M059J (cell line): ENCODE measurements at places on chromosomes 6 and 20.
A peak's percentile ranks its signal among the peaks of the same experiment; 100 is the strongest.

DNA sequence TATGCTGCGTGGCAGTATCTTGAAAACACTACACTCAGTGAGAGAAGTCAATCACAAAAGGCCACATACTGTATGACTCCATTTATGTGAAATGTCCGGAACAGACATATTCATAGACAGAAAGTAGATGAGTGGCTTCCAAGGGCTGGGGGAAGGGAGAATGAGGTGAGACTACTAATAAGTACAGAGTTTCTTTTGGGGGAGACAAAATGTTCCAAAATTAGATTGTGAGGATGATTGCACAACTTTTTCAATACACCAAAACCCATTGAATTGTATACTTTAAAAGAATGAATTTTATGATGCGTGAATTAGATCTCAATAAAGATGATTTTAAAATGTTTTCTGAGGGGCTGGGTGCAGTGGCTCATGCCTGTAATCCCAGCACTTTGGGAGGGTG is 9.2 kb upstream of the SPO11 start:
- no peak for DNase-seq

DNA sequence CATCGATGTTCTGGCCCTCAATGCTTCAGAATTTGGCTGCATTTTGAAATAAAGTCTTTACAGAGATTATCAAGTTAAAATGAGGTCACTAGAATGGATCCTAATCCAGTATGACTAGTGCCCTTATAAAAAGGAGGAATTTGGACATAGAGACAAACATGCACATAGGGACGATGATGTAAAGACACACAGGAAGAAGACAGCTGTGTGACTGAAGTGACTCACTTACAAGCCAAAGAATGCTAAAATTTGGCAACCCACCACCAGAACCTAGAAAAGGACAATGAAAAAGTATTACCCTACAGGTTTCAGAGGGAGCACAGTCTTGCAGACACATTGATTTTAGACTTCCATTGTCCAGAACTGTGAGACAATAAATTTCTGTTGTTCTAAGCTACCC is 322.8 kb upstream of the GJE1 start:
- DNase-seq = peak; percentile 66

DNA sequence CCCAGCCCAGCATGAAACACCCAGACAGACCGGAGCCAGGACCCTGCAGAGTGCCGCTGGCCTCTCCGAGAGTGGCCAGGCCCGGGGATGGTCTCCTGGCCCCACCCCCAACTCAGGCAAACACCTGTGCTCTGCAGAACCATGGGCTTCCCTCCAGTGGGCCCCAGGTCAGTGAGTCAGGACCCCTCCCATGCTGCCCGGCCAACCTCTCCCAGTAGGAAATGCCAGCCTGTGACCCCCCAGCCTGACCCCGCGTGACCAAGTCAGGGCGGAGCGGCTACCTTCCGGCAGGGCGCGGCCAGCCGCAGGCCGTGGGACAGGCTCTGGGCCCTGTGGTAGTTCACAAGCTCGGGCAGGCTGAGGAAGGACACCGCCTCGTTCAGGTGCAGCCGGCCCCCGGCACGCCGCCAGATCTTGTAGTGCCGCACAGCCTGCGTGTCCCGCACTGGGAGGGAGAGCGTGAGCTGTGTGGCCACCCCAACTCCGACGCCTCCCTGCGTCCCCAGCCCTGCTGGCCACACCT is 3.2 kb downstream of the PTK6 start:
- DNase-seq = no peak

DNA sequence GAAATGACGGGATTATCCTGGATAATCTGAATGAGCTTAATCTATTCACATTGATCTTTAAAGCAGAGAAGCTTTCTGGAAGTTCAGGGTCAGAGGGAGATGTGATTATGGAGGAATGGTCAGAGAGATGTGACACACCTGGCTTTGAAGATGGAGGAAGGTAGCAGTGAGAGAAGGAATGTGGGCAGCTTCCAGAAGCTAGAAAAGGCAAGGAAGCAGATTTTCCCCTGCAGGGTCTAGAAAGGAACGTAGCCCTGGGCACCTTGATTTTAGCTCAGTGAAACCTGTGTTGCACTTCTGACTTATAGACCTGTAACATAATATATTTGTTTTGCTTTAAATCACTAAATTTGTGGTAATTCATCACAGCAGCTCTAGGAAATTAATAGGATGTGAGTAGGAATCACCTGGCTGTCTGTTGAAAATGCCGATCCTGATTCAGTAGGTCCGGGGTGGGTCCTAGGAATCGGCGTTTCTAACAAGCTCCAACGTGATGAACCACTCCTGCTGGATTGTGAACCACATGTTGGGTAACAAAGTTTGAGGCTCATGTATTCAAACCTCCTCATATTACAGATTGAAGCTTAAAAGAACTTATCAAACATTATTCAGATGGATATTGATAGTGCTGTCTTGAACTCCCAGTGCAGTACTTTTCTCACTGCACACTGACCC is 157.0 kb downstream of the GJA1 start:
- no peak for DNase-seq

- DNase-seq = no peak
Observed at GRCh38 chr20:49785852-49786175, 26.8 kb upstream of the SLC9A8 start.

DNA sequence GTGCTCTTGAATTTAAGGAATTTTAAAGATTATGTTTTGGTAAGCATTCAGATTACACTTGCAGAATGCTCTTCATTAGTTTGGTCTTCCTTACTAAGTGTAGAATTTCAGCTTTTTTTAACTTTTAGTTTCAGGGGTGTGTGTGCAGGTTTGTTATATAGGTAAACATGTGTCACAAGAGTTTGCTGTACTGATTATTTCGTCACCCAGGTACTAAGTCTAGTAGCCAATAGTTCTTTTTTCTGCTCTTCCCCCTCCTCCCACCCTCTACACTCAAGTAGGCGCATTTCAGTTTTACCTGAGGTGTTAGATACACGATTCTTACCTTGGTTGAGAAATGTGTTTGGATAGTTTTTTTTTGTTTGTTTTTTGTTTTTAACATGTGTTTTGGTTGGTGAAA is 68.3 kb downstream of the AFG1L start:
- DNase-seq = no peak

DNA sequence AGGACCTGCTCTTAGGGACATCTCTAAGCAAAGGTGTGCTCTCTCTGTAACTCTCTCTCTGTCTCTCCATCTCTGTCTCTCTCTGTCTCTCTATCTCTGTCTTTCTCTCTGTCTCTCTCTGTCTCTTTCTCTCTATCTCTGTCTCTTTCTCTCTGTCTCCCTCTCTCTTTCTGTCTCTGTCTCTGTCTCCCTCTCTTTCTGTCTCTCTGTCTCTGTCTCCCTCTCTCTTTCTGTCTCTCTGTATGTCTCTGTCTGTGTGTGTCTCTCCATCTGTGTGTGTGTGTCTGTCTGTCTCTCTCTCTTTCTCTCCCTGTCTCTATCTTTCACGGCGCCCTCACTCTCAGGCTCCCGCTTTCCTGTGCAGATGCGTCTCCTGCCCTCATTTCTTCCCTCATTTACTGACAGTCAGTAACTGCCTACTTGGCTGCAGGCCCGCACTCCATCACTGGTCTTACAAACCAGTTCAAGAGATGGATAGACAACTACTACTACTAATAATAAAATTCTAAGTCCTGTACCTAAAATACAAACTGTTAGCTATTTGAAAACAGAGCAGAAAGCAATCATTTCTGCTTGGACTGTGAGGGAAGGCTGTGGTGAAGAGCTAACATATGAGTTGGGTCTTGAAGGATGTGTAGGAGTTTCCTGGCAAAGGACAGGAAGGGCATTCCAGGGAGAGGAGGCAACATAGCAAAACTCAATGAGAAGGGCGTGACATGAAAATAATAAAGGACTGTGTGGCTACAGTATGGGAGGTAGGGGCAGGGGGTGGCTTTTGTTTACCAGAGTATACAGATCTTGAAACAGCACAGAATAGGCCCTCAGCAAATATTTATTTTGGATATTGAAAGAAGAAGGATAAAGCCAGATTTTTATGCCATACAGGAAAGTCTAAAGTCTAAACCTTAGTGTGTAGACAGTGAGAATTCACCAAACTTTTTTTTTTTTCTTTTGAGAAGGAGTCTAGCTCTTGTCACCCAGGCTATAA is 67.8 kb upstream of the TAB2 start:
- DNase-seq = no peak

DNA sequence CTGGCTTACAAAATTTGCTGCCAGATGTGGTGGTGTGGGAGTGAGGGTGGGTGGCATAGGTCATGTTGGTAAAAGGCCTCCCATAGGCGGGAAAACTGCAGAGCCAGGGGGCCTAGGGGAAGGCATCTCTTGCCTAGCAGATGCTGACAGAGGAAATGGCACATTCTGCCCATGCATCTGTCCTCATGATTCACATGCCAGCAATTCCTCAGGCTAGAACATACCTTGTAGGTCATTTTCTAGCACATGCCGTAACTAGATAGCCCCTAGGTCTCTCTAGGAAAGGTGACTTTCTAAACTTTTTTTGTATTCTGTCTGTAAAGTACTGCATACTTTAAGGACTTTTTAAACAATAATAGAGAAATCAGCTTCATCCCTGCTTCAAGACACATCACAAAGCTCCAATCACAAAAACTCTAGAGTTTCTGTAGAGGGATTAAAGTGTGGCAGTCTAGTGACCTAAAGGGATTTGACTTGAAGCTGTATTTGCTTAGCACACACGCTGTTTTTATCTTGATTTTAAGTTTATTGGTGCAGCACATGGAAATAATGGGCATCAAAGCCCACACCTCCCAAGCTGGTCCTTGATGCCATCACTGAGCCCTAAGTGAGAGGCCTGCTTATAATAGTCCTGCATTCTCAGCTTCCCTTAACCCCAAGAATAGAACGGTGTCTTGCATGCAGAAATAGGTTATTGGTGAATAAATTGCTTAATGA is 55.2 kb downstream of the ANKEF1 start:
- no peak for DNase-seq

DNA sequence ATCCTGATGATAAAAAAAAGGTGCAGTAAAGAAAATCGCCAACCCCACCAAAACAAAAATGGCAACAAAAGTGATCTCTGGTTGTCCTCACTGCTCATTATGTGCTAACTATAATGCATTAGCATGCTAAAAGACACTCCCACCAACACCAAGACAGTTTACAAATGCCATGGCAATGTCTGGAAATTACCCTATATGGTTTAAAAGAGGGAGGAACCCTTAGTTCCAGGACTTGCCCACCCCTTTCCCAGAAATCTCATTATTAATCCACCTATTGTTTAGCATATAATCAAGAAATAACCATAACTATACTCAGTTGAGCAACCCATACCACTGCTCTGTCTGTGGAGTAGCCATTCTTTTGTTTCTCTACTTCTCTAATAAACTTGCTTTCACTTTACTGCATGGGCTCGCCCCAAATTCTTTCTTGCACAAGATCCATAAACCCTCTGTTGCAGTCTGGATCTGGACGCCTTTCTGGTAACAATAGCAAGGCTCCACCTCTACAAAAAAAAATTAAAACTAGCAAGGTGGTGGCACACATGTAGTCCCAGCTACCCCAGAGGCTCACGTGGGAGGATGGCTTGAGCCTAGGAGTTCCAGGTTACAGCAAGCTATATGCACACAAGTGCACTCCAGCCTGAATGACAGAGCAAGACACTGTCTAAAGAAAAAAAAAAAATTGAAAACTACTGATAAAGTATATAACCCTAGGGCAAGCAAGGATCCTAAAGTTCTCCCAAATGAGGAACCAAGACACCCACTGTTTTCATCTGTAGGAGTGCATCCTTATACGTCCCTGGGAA is 278.8 kb upstream of the JARID2 start:
- no peak for DNase-seq

DNA sequence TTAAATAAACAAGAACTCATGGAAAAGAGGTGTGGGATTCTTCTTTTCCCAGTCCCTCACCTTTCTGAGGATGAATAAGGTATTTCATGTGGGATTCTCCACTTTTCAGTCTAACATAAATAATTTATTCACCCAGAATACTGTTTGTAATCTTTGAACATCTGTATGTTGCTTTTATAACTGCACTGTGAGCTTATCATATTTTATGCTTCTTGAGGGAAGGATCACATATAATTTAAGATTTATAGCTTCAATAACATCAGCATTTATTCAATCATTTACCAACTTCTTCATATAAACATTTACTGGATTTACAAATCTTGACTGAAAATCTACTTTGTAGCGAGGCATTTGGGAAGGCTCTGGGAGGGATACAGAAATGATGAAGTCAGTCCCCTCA is 154.2 kb upstream of the KCNK16 start:
- DNase-seq = no peak

DNA sequence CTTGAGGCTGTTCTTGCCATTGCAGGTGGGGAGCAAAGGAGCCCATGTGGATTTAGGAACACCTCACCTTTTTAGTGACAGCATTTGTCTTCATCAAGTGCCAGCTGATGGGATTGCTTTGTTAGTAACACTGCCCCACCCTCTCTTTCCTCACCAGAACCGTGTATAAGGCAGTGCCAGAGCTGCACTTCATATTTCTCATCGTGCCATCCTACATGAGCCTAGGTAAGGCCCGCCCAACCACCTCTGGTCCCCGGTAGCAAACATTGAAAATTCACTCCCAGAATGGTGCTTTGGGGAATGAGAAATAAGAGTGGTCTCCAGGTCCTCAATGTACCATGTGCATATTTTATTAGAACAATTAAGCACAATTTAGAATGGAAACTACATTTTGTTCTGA is 22.7 kb downstream of the CFAP61 start:
- no peak for DNase-seq

DNA sequence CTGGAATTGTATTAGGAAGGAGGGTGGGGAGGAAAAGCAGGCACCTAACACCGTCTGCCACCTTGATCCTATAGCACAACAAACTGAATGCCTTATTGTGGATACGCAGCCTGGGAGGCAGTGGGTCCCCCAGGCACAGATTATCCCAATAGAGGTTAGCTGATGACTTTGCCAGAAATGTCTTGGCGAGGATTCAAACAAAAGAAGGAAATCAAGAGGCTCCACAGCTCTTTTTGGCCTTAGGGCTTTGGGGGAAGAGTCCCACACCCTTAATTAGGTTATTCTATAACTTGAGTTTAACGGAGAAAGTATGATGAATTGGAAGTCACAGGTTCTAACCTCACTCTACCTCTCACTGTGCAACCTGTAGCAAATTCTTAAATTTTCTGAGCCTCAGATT is 102.0 kb downstream of the MRPL14 start:
- peak; percentile 71 for DNase-seq

DNA sequence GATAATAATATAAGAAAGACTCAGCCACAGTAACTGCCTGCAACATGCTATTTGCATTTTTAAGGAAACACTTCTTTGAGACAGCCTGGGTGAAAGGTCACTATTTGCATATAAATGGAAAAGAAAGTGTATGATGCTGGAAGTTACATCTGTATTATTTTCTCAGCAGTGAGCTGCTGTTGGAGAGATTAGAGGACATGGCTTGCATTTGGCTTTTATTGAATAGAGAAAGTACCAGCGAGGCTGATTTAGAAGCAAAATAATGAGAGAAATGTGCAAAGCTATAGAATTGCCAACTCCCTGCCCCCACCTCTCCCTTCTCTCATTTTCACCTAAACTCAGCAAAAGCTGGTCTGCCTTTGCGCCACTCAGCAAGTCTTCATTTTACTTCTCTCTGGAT is 12.7 kb downstream of the MYT1 start:
- DNase-seq = no peak

DNA sequence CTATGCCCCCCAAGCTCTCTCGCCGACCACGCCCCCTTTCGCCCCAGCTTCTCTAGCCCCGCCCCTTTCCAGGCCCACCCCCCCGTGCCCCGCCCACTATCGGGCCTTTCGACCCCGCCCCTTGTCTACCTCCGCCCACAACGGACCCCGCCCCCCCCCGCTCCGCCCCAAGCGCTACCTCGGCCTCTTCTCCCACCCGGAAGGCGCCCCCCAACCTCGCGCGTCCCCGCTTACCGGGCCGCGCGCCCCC is 200 bp downstream of the ZBTB22 start:
- no peak for DNase-seq
